A375 (cell line): ENCODE measurements at places on chromosomes 5 and 9. TPM values are rescaled to one million over a fixed set of nuclear protein-coding genes. Genes with fewer than 3 reads are reported as not detected.

OBP2B gene
- total RNA-seq, result not detected in 2 replicates

SV2C gene
- total RNA-seq, result not detected in 2 replicates

STPG3 gene
- not detected in 2 replicates for total RNA-seq

COL15A1 gene
- 0.60 and 1.1 TPM in 2 replicates for total RNA-seq

CHD1 gene
- total RNA-seq, result 59.1 and 69.2 TPM in 2 replicates

TEK gene
- 0.16 and 0.30 TPM in 2 replicates for total RNA-seq

TMEM171 gene
- 3.5 and 3.7 TPM in 2 replicates for total RNA-seq

MCIDAS gene
- total RNA-seq, result 2.9 and 3.5 TPM in 2 replicates

FOXD4L3 gene
- total RNA-seq, result not detected in 2 replicates

PCDH1 gene
- total RNA-seq, result 37.9 and 41.7 TPM in 2 replicates

RAI14 gene
- total RNA-seq, result 27.1 and 29.9 TPM in 2 replicates
